GM18507 (cell line): ENCODE measurements at places on chromosomes 1 and 21.

DNA sequence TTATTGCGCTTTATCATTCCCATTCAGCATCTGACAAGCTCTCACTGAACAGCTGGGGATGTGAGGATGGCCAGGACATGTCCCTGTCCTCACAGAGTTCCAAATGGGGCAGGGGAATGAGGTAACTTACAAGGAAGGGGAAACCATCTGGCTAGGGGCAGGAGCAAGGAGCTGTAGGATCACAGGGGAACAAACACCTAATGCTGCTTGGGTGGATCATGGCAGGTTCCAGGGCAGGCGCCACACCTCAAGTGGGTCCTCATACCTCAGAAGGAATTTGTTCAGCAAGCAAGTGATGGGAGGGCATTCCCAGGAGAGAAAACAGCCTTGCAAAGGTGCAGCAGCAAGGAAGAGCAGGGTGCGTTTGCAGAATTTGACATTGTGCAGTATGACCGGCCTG is 35.1 kb upstream of the GRIK3 start:
- DNase-seq = no peak

- DNase-seq = no peak
Measured at GRCh38 chr21:43971201-43971991, 40.7 kb upstream of the TRAPPC10 start.

- DNase-seq = no peak
Measured at GRCh38 chr1:201762381-201762780, 66.6 kb upstream of the IPO9 start.

DNA sequence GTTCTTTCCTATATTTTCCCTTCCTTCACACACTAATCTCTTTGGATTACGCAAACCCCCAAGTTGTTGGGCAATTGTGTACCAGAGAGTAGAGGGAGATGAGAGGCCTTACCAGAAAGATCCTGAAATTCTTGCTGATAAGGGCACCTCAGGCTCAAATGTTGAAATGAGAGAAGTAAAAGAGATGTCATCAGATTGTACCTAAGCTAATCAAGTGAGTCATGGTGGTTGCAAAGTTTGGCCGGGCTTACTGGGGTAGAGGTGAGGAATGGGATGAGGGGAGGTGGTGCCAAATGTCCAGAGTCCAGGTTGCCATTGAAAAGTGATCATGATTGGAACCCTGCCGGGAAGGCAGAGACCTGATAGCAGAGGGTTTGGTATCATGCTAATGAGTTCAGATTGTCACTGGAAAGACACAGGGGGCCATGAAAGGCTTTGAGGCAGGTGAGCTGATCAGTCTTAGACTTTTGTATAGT is 43.1 kb downstream of the OPTC start:
- no peak for DNase-seq

DNA sequence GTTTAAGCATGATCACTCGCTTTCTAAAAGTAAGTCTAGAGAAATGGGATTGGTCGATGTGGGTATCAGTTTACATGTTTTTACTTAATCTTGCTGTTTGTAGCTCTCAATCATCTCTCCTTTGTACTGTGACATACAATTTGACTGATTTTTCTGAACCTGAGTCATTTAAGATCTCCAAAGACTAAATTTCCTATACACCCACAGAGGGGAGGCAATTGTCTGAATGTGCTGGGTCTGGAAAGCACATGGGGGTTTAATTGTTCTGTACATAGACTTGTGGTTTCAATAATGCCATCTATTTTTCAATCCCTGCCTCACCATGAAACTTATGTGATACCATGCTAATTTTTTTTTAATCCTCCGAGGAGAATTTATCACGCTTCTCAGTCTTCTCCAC is 65.8 kb downstream of the USP25 start:
- DNase-seq = no peak

DNA sequence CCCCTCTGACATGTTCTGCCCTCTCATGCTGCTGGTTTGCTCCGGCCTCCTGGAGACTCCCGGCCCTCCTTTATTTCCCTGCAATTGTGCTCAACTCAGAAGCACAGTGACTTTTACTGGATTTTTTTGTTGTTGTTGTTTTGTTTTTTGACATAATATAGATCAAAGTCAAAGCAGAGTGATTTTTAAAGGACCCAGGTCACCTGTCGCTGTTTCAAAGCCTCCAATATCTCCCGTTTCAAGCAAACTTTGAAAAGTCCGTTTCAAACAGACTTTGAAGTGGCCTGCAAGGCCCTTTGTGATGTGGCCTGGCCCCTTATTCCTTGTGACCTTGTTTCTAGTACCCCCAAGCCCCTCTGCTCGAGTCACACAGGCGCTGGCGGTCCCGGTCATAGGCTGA is 58.1 kb downstream of the TBCE start:
- DNase-seq = no peak

DNA sequence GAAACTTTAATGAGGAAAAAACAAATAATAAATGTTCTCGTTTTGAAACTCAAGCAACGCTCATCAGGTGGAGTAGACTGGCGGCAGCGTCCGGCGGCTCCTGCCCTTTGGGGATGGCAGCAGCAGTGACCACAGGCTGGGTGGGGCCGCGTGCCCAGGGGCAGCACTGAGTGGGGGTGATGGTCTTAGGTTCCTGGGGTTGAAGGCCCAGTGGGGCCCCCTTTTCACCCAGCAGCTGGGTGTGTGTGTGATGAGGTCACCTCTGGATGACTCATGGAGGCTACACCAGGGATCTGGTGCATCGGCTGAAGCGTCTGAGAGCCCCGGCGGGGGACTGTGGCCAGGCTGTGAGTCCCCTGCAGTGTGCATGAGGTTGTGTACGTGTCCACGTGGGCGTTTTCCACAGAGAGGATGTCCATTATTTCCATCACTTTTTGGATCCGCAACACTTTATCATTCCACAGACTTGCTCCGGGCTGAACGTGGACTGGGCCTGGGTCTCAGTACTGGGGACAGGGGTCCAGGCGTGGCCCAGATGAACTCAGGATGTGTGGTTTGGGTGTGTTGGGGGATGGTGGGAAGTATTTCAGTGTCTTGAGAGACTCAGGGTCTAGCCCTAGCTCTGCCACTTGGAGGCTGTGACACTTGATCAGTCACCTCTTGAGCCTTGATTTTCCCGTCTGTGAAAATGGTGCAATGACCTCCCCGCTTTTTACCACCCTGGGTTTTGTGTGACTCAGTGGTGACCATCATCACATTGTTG is 25.6 kb downstream of the LDLRAP1 start:
- no peak for DNase-seq

DNA sequence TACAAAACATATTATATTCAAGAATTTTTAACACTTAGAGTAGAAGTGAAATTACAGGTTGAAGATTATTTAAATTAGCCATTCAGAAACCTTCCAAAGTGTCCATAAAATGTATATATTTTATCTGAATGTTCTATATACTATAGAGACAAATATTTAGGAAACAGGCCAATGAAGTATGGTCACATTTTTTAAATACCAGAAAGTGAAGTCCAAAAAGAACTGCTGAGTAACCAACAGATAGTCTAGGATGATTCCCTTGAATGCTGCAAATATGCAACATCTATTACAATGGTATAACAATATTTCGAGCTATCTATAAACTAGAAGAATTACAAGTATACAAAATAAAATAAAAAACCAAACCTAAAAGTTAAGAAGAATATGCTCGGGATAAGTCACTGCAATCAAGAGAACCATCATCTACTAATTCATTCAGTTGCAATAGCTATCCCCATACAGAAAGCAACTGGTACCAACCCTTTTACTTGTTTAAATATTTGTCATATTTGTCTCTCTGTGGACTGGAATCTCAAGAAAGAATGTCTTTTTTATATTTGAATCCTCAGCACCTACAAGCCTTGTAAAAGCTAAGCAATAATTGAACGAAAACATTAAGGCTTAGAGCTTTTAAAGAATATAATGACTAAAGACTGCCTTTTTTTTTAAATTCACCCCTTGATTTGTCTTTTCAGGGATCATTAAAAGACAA is 8.1 kb downstream of the ODF2L start:
- no peak for DNase-seq

- DNase-seq = no peak
Measured at GRCh38 chr1:173863224-173864161, 4.3 kb downstream of the GAS5 start.

GRCh38 chr1:168466092-168466713 is 77.6 kb downstream of the XCL2 start:
- peak; percentile 23 for DNase-seq

DNA sequence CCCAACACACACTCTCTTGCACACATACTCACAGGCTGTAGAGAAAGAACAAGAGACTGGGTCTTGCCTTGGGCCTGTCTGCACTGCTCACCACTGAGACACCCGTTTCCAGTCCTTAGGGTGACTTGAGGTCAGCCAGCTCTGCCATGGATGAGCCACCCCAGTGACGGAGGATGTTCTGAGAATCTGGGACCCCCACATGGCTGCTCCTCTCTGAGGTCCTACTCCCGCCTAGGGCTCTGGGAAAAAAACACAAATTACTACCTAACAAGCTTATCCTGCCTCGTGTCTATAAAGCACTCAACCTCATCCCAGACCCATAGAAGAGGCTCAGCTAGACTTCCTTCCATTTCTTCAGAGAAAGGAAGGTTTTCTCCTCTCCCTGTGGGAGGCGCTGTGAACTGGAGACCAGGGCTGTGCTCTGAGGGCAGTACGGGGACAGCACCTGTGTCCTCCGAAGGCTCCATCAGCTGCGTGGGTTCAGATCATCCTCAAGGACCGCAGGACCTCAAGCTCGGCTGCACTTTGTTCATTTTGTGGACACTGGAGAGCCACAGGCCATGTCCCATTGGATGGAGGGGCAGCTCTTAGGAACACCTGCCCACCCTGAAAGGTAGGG is 4.3 kb upstream of the CLEC20A start:
- no peak for DNase-seq

DNA sequence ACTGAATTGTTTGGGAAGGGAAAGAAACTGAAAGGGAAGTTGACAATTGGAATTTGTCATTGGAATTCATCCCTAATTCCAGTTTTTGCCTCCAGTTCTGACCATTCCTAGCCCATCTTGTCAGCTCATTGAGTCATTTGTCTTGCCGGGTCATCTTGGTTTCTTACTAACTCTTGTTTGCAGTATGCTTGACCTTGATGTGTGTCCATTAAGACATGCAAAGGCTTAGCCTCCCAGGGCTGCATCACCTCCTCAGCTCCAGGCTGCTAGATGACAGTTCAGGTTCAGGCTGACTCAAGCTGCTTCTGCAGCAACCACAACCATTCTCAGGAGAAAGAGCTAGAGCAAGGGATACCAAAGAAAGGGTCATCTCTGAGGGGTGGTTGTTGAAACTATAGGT is 151.3 kb upstream of the PTGFR start:
- DNase-seq = no peak

- no peak for DNase-seq
Measured at GRCh38 chr1:92194511-92194910, 23.2 kb upstream of the C1orf146 start.

GRCh38 chr1:157558119-157558518 is 5.8 kb upstream of the FCRL5 start:
- no peak for DNase-seq

DNA sequence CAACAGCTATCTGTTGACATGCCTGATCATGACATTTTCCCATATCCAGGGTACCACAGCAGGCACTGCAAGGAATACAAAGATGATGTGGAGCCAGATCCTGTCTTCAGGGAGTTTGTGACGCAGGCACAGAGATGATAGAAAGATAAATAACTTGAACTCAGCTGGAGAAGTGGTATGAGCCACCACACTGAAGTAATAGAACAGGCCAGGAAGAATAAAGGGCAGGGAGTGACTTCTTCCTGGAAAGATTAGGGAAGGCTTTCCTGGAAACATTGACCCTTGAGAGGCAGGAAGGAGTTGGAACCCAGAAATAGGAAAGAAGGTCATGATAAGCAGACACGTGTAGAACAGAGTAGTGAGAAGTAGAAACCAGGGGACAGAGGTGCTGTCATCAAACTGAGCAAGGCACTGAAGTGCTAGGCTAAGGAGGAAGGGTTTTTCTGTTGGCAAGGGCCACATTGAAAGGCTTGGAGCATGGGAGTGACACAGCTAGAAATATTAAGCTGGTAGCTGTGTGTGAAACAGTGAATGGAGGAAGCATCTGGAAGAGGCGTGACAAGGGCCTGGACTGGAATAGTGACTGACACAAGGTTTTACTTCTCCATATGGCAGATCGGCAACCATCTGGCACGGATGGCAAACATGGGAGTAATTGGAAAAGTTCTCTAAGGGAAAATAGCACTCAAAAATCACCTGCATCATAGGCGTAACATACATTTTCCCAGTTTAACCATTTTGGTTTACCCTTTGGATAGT is 68.4 kb downstream of the AK5 start:
- DNase-seq = no peak

GRCh38 chr1:54274881-54275280 is 74.9 kb downstream of the MRPL37 start:
- DNase-seq = no peak

- DNase-seq = no peak
Measured at GRCh38 chr21:46112725-46113215, 14.9 kb downstream of the COL6A2 start.

GRCh38 chr1:24846671-24847070 is 83.4 kb downstream of the RUNX3 start:
- no peak for DNase-seq

GRCh38 chr1:60394436-60394835 is 320.9 kb upstream of the C1orf87 start:
- DNase-seq = no peak

DNA sequence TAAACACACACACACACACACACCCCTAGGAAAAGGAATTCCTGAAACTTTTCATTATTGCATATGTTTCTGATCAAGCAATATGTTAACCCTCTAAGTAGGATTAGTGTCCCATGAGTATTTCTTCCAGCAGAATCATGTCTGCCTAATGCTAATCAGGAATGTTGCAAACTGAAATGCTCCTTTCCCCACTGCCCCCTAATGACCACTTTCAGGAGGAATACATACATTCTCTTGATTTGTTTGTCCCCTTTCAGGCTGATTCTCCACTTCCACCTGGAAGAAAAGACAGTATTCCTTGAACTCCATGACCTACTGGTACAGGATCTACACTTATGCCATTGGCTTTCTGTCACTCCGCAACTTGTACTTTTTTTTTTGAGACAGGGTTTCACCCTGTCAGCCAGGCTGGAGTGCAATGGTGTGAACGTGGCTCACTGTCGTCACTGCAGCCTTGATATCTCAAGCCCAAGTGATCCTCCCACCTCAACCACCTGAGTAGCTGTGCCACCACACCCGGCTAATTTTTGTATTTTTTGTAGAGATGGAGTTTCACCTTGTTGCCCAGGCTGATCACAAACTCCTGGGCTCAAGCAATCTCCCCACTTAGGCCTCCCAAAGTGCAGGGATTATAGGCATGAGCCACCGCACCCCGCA is 56.7 kb downstream of the LRIG2 start:
- no peak for DNase-seq

GRCh38 chr21:45309069-45309986 is 21.6 kb upstream of the POFUT2 start:
- DNase-seq = no peak

GRCh38 chr1:166170075-166170474 is 3.3 kb upstream of the FAM78B start:
- DNase-seq = no peak

DNA sequence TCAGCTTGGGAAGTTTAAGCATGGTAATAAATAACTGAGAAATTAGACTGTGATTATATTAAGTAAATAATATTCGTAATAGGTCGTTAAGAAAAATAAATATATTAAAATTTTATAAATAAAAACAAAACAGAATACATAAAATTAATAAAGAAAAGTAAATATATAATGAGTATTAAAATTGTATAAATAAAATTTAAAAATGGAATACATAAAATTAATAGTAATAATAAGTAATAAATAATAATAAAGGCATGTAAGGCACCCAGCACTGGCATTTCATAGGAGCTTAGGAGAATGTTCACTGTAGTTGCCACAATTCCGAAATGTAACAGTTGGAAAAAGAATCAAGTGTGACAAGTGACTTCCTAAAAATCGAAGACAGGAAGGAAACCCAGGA is 45.8 kb upstream of the FHAD1 start:
- no peak for DNase-seq

GRCh38 chr1:230832476-230832875 is 35.8 kb downstream of the C1orf198 start:
- DNase-seq = no peak
